ENCODE measurements at places on chromosomes 5 and 9.

DNA sequence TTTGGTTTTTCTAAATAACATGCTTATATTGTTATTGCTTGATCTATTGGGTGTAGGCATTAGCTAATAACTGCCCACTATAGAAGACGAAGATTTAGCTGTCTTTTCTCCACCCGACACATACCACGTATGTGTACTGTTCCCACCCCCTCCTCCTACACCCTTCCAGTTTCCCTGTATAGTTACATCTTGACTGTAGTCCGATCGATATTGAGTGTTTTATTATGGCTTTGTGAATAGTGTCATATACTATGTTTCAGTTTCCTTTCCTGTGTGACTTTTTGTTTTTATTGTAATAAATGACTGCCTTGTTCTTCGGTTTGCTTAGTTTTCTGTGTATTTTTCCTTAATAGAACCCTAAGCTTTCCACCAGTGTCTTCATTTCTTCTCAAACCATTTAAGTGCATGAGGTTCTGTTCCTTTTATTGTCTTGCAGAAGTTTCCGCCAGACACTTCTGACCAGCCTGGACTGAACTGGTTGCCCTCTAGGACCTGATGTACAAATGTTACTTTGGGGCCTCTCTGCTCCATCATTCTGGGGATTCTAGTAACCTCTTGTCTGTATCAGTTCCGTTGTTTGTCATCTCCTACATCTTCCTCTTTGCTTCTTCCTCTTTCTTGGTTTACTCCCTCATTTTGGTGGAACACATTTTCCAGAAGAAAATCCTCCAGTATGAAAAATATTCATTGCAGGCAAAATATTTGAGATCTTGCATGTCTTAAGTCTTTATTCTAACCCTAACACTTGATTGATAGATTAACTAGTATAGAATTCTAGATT is 61.8 kb downstream of the PRKACG start:
- DNase-seq, result no peak

DNA sequence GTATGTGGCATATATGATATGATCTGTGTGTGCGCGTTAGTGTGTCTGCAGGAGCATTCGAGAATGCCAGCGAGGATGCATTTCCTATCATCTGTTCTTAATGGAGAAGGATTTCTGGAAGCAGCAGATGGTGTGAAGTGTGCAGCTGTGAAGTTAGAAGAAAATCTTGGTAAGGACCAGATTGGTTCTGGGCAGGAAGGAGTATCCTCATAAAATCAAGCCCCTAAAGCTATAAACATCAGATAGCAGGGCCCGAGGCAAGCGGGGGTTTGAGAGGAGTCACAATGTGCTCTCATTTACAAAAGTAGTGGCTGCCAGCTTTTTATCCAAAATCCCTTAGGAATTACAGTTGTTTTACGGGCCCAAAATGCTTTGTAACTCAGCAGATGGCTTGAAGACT is 40.0 kb downstream of the DAPK1 start:
- no peak for DNase-seq

- DNase-seq, result peak; percentile 33
These were observed 103.9 kb upstream of the IFNE start for GRCh38 chr9:21585756-21586752.

DNA sequence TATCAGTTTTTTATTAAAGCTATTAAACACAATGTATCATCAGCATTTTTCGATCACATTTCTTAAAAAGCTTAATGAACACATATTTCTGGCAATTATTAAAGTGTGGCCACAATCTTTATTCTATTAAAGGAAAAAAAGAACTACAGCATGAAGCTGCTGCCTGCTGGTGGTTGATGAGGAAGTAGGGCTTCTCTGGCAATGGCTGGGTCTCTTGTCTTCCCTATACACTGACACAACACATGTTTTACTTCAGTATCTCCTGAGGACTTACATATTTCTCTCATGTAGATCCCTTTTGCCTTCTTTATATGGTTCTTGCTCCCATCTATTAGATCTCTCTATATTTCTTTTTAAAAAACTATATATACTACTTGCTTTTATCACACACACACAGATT is 590.7 kb downstream of the RAB3C start:
- DNase-seq, result peak; percentile 11

DNA sequence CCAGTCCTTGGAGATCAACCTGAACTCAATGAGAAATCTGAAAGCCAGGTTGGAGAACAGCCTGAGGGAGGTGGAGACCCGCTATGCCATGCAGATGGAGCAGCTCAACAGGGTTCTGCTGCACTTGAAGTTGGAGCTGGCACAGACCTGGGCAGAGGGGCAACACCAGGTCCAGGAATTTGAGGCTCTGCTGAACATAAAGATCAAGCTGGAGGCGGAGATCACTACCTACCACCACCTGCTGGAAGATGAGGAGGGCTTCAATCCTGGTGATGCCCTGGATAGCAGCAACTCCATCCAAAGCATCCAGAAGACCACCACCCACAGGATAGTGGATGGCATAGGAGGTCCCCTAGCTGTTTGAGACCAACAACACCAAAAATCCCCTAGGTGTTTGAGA is 30.5 kb upstream of the SPZ1 start:
- DNase-seq, result no peak

GRCh38 chr5:158590746-158591300 is 508.9 kb downstream of the EBF1 start:
- no peak for DNase-seq

- DNase-seq, result no peak
These were observed 30.8 kb downstream of the ARHGAP26 start for GRCh38 chr5:142800776-142801494.

GRCh38 chr5:32630867-32631491 is 45.6 kb downstream of the SUB1 start:
- DNase-seq, result no peak

DNA sequence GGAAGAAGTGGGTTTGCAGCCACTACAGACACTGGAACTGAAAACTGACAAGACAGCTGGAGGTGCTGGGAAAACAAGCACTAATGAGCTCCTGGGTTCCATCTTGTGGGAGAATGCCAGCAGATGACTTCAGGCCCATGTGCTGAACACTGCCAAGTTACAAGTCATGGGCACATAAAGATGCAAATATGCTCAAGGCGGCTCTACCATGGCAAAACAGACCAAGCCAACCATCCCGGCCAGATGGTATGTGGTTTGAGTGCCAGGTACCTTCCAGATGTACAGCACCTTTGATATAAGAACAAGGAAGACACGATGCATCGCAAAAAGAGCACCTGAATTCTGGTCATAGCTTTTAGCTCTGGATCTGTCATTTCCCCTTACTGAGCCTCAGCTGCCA is 19.9 kb downstream of the TNFSF8 start:
- DNase-seq, result peak; percentile 62

DNA sequence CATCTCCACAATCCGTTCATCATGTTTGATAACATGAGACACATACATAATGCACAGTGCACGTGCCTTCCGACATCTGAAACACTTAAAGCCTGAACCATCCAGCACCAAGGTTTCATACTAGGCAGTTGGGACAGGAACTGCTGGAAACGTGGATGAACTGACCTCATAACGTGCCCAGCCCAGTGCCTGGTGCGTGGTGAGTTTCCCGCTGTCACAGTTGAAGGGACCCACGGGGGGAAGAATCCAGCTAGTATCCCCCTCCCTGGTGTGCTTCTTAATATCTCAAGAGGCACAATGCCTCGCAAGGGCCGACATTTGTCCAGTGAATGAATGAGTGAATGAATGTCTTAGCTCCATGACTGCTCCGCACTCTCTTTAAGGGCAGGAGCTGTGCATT is 23.2 kb downstream of the BARX1 start:
- DNase-seq, result no peak

DNA sequence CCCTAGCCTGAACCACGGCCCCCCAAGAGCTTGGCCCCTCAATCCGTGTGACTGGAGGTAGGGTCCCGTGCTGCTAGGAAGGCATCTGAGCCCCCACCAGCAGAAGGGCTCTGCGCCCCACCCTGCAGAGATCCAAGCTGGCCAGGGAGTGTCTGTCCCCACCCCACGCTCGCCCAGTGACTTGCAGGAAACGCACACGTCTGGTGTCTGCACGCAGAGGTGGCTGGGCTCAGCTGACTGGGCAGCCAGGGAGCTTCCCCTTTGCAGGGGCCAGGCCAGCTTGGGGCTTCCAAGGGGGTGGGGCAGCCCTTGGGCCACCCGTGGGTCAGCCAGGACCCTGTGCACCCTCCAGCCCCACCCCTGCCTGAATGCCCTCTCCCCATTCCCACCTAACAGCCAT is 24.3 kb downstream of the NOTCH1 start:
- DNase-seq, result no peak

DNA sequence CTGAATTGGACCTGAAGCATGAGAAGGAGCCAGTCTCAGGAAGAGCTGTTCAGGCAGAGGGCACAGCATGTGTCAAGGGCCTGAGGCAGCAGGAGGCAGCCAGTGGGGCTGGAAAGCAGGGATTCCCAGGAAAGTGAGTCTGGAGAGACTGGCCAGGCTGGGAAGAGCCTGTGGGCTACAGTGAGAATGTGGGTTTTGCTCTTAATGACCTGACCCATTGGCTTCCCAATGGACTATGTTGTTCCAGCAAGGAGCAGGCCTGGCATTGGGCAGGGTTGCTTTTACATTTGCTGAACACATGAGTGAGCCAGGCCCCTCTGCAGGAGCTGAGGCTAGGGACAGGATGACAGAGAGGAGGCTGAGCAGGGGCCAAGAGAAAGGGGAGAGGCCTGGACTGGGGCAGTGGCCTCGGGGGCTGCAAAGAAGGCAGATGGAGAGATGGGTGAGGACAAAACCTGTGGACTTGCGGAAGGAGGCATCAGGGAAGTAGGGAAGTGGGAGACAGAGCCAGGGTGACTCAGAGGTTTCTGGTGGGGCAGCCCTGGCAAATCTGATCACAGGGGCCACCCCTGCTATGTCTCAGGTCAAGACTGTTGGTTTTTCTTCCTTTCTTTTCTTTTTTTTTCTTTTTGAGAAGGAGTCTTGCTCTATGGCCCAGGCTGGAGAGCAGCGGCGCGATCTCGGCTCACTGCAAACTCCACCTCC is 65.9 kb upstream of the NEK6 start:
- no peak for DNase-seq

DNA sequence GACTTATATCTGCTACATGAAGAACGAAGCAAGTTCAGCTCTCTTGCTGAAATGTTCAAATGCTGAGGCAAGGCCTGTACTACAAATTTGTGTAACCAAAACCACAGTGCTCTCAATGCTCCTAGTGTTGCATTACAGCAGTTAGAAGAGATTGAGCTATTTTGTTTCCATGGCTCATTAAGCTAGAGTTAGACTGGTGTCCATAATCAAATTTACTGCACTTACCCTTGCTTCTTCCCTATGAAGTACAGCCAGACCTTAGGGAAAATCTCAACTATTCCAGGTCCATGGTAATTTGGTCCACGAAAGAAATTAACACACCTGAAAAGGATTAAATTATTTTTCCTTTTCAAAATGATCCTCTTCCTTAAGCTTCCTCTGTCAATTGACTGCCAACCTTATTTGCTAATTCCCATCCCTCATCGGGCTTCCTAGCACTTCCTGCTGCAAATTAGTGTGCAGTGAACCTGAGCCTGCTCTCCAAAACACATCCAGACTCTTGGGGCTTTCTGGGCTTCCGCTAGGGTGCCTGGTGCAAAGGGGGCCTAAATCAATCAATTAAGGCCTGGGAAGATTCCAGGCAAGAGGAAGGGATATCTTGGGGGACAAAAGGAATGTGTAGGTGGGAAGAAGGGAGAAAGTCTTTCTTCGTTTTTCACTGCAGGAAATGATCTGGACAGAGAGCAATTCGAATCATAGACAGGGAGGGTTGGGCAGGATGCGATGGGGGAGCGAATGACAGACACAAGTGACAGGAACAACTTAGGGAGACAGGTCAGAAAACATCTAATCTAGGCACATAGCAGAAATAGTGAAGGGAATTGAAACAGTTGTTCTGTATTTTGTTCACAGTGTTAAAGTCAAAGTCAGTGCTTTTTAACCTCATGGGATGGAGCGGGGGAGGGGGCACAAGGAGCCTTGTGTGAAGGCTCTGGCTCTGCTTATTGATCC is 542.4 kb downstream of the RAB3C start:
- peak; percentile 35 for DNase-seq

DNA sequence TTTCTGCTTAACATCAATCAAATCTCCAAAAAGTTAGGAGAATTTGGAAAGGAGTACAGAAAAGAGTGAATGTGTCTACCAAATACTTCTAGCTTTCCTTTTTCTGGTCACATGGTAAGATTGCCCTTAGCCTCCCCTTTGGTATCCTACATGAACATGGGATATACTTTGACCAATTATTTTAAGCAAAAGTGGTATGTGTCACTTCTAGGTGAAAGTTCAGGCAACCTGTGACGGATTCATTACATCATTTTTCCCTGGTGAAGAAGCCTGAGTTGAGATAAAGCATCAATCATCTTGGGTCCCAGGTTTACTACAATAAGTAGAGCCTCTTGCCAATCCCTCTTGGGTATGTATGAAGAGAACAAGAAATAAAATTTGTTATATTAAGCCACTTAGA is 419.2 kb downstream of the PDE4D start:
- DNase-seq, result no peak

DNA sequence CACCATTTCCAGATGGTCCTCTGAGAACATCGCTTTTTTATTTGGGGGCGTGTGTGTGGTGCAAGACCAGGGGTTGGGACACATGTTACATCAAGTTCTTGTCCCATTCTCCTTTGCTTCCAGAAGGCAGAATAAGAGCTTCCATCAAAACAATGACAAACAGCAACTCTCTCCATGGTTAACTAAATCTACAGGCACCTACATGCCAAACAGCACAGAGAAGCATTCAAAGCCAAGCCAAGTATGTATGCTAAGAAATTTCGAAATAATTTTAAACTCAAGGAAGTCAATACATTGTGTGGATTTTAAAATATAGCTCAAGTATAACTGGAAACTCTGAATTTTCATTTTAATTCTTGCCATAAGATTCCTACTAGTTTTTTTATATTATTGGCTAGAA is 105.6 kb downstream of the SEC61B start:
- no peak for DNase-seq

DNA sequence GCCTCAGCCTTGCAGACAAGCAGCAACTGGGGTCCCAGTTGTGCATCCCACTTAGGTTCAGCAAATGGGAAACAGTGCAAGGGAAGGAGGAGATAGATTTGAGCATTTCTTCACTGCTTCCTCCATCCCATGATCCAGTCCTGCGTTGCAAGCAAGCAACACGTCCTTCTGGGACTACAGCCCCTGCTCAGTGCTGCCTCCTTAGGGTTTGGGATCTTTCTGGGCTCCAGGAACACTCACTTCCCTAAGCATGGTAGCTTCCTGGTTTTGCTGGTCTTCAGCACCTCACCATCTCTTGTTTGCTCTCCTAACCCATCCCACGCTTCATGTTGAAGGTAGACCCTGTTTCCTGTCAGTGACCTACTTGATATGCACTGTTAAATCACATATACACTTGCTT is 444.7 kb downstream of the MED10 start:
- no peak for DNase-seq
